Esophagus squamous epithelium (tissue), 5 donors: ENCODE measurements at places on chromosomes 16 and 17. TPM values are rescaled to one million over a fixed set of nuclear protein-coding genes. Genes with fewer than 3 reads are reported as not detected.

TAC4 gene
- total RNA-seq, result not detected

ANKRD13B gene
- total RNA-seq, result 12.0 TPM

PPY gene
- not detected for total RNA-seq

CEP112 gene
- 5.7 TPM for total RNA-seq

DNA sequence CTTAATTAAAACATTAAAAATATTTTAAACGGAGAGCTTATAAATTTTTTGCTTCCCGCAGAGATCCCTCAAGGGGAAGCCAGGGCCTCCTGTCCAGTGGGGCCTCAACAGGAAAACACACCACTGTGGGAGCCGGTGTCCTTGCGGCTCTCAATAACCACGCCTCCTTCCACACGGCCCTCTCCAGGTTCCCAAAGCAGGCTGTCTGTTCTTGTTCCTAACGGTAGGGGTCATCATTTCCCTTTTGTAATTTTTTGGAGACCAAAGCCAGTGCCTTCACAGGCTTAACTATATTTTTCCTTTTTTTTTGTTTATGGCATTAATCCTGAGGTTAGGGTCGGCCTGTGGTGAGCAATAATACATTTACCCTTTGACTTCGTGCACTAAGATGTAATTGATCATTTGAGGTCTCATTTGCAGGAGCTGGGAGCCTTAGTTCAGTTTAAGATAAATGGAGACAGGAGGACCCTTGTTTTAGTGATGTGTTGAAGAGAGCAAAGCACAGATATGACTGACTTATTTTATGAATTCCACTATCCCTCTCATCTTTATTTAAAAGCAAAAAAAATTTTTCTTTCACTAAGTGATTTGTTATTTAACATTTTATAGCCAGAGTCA lies 77.5 kb upstream of the N4BP1 start:
- H3K36me3 ChIP-seq, result no peaks in the 10 kb centered on the region
- no peaks in the 10 kb centered on the region for H3K4me1 ChIP-seq
- H3K27me3 ChIP-seq, result peaks cover 7% of the 10 kb centered on the region
- no peak for DNase-seq

DNA sequence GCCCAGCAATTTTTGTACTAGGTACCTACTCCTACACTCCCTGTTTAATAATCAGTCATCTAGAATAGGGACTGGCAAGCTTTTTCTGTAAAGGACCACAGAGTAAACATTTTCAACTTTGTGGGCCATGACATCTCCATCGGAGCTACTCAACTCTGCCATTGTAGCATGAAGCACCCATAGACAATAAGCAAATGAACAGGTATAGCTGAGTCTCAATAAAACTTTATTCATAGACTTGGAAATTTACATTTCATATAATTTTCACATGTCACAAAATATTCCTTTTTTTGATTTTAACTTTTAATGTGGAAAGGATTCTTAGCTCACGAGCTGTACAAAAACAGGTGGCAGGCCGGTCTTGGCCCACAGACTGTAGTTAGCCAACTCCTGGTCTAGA lies 345.8 kb downstream of the SOX9 start:
- no peaks in the 10 kb centered on the region for H3K36me3 ChIP-seq
- H3K27ac ChIP-seq, result peak overlapping the region; percentile 93
- no peaks in the 10 kb centered on the region for H3K27me3 ChIP-seq
- H3K4me3 ChIP-seq, result no peak overlapping the region
- peaks cover 83% of the 10 kb centered on the region for H3K4me1 ChIP-seq

ZNF594 gene
- 5.1 TPM for total RNA-seq

DNA sequence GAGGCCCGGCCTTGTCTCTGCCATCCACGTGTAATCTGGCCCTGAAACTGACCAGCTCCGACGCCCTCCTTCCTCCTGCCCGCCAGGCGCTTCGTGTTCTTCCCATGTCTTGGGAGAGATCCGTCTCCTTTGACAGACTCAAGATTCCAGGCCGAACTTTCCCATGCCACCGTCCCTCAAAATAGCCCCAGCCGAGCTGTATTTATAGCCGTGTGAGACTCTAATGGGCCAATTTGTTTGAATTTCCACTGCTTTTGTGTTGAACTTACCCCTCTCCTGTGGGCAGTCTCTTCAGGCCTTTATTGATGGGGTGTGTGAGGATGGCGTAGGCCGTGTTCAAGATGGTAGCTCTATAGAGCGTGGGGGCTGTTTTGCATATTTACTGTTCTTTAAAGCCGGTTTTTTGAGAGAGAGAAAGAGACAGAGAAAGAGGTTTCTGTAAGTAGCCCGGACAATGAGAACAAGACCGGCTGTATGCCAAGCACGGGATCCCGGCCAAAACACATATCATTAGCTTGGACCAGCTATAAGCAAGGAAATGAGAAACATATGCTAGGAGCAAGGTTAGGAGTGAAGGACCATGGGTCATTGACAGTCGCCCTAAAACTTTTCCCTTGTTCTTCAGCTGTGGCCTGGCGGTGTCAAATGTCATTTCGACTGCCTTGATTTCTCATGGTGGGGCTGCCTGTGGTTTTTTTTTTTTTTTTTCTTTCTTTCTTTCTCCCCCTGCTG lies 124.5 kb upstream of the ZFHX3 start:
- H3K4me1 ChIP-seq, result peaks cover 36% of the 10 kb centered on the region
- no peaks in the 10 kb centered on the region for H3K36me3 ChIP-seq
- H3K27me3 ChIP-seq, result peaks cover 19% of the 10 kb centered on the region
- no peak for DNase-seq
- peak overlapping the region; percentile 60 for H3K27ac ChIP-seq
- H3K4me3 ChIP-seq, result no peak overlapping the region

CX3CL1 gene
- total RNA-seq, result 5.5 TPM

DNA sequence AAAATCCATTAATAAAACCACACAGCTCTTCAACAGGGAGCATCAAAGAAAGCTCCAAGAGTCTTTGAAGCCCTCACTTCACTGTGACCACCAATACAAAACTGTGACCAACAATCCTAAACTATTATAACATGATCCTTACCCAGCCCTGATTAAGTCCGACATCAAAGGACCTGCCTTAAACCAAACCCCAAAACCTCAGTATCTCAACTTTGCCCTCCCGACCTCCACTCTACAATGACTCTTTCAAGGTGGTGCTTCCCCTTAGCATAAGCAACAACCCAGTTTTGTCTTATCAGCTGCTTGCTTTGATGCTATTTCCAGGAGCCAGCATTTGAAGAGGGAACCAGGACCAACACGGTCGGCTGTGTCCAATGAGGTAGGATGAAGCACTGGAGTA lies 8.5 kb upstream of the PRSS22 start:
- H3K4me1 ChIP-seq, result peaks cover 15% of the 10 kb centered on the region
- no peak for DNase-seq
- no peak overlapping the region for H3K27ac ChIP-seq
- H3K27me3 ChIP-seq, result peaks cover 23% of the 10 kb centered on the region

CFAP119 gene
- 5.0 TPM for total RNA-seq

BHLHA9 gene
- total RNA-seq, result not detected

DNA sequence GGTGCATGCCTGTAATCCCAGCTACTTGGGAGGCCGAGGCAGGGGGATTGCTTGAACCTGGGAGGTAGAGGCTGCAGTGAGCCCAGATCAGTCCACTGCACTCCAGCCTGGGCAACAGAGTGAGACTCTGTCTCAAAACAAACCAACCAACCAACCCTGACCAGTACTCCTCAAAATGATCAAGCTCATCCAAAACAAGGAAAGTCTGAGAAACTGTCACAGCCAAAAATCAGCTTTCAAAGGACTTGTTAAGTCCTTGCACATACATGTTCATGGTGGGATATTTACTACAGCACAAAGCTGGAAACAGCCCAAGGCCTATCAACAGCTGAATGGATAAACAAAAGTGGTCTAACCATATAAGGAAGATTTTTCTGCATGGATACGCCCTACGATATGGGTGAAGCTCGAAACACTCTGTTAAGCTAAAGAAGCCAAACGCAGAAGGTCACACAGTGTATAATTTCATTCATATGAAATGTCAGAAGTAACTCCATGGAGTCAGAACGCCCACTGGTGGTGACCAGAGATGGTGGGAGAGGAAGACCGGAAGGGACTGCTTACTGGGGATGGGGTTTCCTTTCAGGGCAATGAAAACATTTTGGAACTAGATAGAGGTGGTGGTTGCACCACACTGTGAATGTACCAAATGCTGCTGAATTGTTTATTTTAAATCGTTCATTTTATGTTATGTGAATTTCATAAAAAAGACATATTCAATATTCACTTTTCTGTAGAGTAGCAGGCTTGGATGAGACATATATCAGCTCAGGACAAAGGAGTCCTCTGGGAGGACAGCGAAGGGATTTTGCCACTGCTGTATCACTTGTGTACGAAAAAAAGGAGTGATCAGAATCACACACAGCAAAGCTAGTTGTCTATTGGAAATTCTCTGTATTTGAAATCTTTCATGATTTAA lies 17.7 kb downstream of the CCL17 start:
- no peak for DNase-seq
- peak overlapping the region; percentile 22 for H3K27ac ChIP-seq

CCDC102A gene
- 8.4 TPM for total RNA-seq
